COLO829 (cell line): ENCODE measurements at places on chromosomes 12 and 14.

GRCh38 chr12:49868449-49868848 is 25.5 kb upstream of the BCDIN3D start:
- no peak for DNase-seq

DNA sequence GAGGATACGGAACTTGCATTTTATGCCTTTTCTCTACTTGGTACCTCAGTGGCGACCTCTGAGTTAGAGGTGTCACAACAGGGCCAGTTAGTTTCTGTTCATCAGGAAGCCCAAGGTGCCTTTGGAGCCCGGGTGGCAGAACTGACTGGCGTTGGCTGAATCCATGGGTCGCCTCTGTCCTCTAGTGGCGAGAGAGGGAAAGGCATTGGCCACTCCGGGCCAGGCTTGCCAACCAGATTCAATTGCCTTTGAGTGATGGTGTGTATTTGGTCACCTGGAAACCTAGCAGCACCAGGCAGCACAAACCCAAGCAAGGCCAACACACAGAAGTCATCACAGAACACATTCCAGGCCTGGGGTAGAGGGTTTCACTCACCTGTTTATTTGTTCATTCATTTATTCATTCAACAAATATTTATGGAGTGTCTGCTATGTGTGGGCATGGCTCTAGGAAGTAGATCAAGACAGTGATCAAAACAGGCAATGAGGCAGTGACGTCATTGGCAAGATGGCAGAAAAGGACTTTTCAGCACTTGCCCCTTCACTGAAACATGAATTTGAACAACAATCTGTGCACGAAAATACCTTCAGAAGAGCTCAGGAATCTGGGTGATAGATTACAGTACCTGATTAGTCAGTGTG is 40.5 kb upstream of the KCNA5 start:
- peak; percentile 68 for DNase-seq

DNA sequence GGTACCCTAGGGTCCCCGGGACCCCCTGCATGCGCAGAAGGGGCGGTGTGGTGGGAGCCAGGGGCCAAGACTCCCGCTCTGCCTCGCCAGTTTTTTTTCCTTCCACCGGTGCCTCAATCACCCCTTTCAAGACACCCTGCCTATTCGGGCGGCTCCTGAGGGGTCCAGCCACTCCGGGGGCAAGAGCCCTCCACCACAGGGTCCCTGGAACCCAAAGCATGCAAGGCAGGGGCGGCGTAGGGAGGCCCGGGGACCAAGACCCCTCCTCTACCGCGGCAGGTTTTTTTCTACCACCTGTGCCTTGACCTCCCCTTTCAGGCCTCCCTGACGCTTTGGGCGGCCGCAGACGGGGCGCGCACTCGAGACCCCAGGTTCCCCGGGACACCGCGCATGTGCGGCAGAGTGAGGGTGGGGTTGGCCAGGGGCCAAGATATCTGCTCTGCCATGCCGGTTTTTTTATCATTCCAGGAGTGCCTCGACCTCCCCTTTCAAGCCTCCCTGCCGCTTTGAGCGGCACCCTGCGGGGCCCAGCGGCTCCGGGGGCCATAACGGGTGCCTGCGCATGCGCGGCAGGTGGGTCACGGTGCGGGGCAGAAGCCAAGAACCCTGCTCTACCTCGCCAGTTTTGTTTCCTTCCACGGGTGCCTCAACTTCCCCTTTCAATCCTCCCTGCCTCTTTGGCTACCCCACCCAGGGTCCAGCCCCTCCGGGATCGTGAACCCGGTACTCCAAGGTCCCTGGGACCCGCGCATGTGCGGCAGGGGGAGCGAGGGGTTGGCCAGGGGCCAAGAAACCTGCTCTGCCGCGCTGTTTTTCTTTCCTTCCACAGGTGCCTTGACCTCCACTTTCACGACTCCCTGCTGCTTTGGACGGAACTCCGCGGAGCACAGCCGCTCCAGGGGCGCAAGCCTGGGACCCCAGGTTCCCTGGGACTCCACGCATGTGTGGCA is 328.1 kb downstream of the ALG10 start:
- DNase-seq, result no peak

GRCh38 chr14:104494483-104494882 is 85.1 kb upstream of the C14orf180 start:
- no peak for DNase-seq
